ENCODE measurements at places on chromosomes 4 and X.

- DNase-seq: no peak
These were observed 19.1 kb upstream of the ABRAXAS1 start for GRCh38 chr4:83503974-83504373.

DNA sequence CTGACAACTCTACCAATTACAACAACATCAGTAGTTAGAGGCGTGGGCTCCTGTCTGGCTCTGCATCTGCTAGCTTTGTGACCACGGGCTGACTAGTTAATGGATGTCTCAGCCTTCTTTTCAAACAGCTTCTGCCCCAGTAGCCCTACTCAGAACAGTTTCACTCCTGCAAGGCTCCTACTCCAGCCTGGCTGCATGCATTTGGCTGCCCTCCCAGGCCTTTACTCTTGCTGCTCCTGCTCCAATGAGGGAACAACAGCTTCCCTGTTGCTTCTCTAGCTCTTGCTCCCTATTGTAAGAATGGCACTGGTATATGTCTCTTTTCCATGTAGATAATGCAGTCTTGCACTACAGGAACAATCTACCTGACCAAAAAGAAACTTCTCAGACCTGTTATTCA lies 93.3 kb downstream of the TTC29 start:
- no peak for DNase-seq

DNA sequence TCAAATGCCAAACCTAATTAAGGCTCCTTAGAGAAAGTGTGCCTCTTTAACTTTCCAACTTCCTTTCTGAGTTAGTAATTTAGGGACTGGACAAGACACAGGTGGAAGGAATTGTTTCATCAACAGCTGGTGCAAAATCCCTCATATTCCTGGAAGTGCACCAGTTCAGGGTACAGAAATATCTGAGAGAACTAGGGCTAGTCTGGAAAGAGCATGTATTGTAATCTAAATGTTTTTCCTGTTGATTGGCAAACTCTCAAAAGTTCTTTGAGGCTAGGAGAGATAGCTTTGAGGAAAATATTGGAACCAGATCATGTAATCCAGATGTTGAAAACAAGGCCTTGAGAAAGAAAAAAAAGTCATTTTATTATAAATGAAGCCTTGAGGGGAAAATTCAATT lies 98.1 kb upstream of the C1GALT1C1 start:
- DNase-seq: no peak

DNA sequence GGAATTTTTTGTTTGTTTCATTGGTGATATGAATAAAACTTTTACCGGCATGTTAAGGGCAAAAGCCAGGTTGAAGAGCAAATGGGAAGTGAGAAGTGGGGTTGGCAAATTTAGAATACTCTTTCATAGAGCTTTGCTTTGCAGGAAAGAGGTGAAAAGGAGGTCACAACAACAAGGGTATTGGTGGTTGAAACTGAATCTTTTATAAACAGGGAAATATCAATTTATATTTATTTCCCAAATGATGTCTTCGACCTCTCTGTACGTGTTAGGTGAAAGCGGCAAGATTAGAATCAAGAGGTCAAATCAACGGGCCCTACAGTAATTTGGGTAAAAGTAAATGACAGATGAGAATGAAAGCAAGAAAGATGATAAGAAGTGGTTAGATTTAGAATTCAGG lies 3.4 kb downstream of the SMR3A start:
- DNase-seq: no peak

- DNase-seq: no peak
These were observed 109.0 kb downstream of the ANTXR2 start for GRCh38 chr4:79964020-79964399.

GRCh38 chr4:127586922-127587571 lies 45.7 kb upstream of the INTU start:
- no peak for DNase-seq

DNA sequence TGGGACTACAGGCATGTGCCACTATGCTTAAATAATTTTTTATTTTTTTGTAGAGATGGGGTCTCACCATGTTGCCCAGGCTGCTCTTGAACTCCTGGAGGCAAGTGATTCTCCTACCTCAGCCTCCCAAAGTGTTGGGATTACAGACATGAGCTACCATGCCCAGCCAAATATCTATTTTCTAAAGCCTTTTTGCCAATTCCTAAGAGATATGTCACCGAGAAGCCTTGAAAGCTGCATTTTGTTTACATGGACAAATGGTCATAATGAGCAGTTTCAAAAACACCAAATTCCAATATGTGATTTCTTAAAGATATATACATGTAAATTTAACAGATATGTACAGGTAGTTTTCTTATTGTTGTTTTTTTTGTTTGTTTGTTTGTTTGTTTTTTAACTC lies 33.0 kb upstream of the PGRMC2 start:
- no peak for DNase-seq
